Hematopoietic multipotent progenitor cell treated with erythropoietin and hydrocortisone succinate and interleukin-3 and kit ligand, for 15 days (in vitro differentiated cells): ENCODE measurements at places on chromosomes 3 and 15.

GRCh38 chr3:49025005-49025792 lies 3.3 kb downstream of the NDUFAF3 start:
- DNase-seq, result no peak

DNA sequence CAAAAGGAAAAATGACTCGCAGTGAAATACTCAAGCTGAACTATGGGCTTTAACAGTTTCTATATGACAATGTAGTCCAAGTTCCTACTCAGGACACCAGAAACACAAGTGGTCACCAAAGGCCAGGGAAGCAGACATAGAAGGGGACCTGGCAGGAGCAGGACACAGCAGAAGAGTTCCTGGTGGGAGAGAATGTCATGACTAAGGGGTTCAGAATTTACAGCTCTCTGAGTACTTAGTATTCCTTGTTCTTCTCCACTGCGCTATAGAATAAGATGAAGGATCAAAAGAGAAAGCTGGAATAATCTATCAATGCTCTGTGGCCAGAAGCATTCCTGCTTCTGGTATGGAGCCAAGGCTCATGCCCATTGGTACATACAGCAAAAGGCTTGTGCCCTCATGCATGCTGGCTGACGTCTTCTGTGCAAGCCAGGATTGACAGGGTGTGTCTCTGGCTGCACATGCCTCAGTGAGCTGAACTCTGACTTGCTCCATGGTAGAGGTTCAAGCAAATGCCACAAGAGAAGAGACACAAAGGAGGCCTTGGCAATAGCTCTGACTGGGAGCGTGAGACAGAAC lies 128.7 kb upstream of the SLC2A2 start:
- DNase-seq, result no peak

GRCh38 chr15:101521591-101521990 lies 32.1 kb upstream of the PCSK6 start:
- no peak for DNase-seq

- DNase-seq, result no peak
Observed at GRCh38 chr15:66854012-66854965, 152.3 kb downstream of the SMAD6 start.

GRCh38 chr3:72259755-72260587 lies 475.0 kb upstream of the PROK2 start:
- DNase-seq, result no peak

DNA sequence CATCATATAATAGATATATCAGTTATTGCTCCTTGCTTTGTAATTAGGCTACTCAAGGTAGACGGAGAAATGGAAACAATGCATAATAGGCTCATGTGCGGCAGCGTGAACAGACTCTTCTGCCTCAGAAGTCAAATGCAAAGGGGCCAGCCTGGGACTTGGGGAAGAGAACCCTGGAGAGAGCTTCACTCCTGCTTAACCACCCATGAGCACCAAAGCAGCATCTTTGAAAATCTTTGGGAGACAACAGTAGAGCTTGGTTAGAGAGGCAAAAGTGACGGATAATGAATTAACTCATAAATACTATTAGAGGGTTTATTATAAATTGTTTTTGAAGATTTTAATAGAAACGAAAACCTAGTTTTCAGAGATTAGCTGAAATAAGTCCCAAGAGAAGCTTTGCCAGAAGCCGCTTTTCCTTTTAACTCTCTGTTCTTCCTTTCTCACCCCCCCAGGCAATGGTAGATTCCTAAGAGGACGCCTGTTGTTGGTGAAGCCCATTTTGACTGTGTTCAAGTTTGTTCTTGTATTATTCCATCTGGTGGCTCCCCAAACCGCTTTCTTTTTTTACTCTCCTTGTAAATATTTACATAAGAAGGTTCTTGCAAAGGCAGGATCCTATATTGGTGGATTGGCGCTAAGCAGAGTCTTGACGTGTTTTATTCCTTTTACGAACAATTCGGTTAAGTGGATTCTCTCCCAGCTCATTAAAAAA lies 196.0 kb upstream of the TPRG1 start:
- no peak for DNase-seq

- DNase-seq, result no peak
Observed at GRCh38 chr3:121018917-121019321, 110.9 kb downstream of the STXBP5L start.

- no peak for DNase-seq
Observed at GRCh38 chr3:37816271-37816670, 45.4 kb upstream of the CTDSPL start.

DNA sequence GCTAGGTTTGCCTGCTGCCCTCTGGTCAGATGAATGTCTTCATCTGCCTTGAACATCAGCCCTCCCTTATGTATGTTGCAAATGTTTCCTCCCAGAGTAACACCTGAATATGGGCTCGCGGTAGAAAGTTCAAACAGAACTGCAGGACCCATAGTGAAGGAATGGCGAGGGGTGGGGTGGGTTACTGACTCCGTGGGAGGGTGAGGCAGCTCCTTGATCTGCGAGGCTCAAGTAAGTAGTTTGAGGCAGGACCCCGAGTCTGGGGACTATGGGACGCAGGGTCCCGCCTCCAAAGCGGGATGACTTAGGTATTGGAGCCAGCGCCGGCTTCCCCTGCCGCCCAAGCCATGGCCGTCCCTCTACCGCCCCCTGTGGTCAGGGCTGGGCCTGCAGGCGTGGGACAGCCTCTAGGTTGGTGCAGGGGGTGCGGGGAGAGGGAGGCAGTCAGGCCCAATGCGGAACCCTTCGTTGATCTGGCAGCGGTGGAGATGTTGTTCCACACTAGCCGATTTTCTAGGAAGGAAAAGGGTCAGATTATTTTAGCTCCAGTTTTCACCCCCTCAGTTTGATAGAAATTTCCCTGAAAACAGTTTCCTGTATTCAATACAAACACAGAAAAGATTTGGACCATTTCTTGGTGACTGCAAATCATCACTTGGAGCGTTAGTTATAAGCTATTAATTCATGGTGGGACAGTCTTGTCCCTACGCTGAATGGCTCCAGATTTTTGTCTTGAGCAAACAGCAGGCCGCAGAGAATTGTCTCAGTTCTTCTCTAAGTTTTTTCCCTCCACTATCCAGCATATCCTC lies 72.3 kb downstream of the CORO2B start:
- DNase-seq, result peak; percentile 57

DNA sequence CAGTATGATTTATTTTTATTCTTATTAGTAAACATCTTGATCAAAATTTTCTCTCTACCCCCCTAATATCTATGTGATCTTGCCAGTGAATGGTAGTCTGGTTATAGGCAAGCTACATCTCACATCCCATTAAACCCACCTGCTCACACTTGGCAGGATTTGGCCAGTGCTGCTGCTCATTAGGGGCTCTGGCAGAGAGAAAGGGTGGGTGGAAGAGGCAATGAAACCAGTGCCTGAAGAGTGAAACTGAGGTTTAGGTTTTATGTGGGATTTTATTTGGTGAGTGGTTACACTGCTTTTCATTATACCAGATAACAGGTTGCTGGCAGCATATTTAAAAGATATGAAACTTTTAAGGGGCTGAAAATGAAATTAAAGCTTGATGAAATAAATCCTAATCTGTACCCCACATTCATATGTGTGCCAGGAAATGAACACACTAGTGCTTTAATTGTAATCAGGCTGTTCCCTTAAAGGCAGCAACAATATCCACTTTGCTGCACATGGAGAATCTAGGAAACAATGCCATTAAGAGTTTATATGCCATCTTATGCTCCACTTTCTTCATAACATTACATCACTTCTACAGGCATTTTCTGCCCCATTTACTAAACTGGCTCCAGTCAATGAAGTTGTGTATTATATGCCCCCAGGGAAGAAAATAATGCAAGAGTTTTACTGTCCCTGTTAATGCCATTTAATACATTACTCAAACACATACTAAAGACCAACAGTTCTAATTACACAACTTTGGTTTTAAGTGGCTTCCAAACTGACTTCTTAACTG lies 688.7 kb downstream of the MECOM start:
- DNase-seq, result no peak

- DNase-seq, result no peak
Observed at GRCh38 chr15:27398631-27399161, 427.7 kb downstream of the GABRG3 start.

- peak; percentile 11 for DNase-seq
Observed at GRCh38 chr3:15333099-15333955, 941 bp upstream of the SH3BP5 start.

- DNase-seq, result no peak
Observed at GRCh38 chr3:187040516-187041361, 98.6 kb downstream of the RPL39L start.

- no peak for DNase-seq
Observed at GRCh38 chr3:43203022-43203421, 83.3 kb upstream of the SNRK start.

- no peak for DNase-seq
Observed at GRCh38 chr3:170418422-170419398, at the start of gene CLDN11. TSS of gene CLDN11 (plus strand) at chr3:170418868. CDS start at chr3:170419067, 199 bp downstream.

GRCh38 chr15:67259806-67260205 lies 5.2 kb downstream of the IQCH start:
- no peak for DNase-seq

DNA sequence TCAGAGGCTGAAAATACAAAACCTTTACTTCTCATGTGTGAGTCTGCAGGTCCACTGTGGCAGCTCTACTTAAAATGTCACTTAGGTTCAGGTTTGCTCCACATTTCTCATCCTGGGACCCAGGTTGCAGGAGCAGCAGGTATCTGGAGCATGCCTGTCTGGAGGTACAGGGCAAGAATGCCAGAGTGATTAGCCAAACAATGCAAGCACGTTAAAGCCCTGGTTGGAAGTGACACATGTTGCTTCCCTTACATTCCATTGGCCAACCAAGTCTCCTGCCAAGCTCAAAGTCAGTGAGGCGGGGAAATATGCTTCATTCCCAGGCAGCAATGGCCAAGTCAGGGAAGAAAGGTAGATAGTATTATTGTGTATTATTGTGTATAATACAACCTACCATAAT lies 76.8 kb upstream of the ARL6 start:
- DNase-seq, result no peak

DNA sequence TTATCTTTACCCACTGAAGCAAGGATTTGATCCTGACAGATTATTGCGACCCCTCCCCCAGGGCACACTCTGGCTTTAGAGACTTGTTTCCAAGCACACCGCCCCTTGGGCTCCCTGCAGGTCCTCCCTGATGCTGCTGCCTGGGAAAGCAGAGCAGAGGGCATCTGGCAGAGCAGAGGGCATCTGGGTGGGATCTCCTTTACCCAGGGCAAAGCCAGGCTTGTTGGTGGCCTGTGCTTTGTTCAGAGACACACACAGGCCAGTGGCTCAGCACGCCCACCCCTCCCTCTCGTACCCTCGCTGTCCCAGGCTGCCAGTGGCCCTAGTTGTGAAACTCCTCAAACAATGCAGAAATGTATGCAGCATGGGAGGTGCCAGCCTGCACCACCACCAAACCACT lies 4.8 kb downstream of the KLF13 start:
- DNase-seq, result no peak

- no peak for DNase-seq
Observed at GRCh38 chr3:193114431-193115340, 126.3 kb upstream of the PLAAT1 start.

DNA sequence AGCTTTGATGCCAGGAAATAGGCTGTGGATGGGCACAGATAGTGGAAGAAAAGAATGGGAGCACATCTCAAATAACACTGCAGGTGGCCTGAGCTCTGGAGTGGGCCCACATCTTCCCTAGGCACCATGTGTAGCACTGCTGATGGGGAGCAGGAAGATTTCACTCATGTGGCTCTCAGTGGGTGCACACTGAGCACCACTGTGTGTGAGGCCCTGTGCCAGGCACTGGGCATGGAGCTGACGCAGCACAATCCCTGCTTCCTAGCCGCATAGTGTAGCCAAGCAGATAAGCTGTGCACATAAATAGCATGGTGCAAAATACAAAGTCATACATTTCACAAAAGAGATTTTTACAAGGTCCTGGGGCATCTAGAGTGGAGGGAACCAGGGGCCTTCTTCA lies 101.6 kb downstream of the MOBP start:
- no peak for DNase-seq

GRCh38 chr15:75153087-75153486 lies 48.6 kb upstream of the C15orf39 start:
- DNase-seq, result peak; percentile 55
